ENCODE measurements at places on chromosomes 16 and 17.

DNA sequence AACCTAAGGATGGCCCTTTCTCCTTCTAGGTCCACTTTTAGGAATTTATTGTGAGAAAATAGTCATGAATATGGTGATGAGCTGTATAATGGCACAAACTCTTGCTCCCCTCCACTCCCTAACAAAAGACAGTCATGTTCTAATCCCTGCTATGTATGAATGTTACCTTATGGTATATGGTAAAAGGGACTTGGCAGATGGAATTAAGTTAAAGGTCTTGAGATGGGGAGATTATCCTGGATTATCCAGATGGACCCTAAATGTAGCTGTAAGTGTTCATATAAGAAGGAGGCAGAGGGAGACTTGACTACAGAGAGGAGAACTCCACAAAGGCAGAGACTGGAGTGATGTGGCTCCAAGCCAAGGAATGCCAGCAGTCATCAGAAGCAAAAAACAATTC is 296.1 kb downstream of the SOX9 start:
- DNase-seq = no peak

DNA sequence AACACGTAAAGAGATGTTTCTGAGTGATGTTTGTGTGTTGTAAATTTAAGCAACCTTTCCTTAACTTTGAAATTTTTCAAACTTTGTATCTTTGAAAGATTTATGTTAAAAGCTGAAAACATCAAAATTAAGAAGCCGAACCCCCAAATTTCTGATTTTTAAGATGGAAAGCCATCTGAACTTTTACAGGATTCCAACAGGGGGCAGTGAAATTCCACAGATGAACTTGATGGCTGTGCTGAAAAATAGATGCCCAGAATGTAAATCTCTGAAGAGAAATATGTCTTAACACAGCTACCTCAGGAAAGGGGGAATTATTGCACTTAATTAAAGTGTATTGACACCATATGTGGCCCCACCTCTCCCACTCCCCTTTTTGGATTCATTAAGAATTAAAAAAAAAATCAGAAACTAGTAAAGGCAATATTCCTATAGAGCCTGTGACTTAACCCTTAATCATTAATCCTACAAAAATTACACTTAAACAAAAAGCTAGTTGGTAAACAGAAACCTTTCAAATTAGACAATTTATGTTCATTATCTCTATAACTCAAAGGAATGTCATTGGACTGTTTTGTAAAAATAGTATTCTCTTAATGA is 597.9 kb downstream of the KCNJ2 start:
- peak; percentile 46 for DNase-seq

DNA sequence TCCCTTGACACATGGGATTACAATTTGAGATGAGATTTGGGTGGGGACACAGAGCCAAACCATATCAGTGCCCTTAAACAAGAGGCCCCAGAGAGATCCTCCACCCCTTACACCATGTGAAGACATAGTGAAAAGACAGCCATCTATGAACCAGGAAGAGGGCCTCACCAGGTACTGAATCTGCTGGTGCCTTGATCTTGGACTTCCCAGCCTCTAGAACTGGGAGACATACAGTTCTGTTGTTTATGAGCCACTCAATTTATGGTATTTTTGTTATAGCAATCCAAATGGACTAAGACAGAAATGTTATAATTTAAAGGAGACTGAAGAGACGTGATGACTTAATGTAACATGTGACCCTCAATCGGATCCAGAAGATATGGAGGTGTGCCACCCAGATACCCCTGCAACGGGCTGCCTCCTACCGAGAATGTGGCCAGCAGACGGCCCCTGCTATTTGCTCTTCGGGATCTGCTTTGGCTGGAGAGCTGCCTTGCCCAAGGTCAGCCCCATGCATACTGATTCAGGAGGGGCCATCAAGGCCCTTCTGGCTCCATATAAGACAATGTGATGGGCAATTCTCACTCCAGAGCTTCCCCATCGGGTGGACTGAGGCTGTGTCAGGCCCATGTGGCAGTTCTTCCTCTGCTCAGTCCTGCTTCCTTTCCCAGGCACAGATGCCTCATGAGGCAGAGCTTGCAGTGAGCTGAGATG is 80.6 kb downstream of the NETO2 start:
- DNase-seq = no peak

DNA sequence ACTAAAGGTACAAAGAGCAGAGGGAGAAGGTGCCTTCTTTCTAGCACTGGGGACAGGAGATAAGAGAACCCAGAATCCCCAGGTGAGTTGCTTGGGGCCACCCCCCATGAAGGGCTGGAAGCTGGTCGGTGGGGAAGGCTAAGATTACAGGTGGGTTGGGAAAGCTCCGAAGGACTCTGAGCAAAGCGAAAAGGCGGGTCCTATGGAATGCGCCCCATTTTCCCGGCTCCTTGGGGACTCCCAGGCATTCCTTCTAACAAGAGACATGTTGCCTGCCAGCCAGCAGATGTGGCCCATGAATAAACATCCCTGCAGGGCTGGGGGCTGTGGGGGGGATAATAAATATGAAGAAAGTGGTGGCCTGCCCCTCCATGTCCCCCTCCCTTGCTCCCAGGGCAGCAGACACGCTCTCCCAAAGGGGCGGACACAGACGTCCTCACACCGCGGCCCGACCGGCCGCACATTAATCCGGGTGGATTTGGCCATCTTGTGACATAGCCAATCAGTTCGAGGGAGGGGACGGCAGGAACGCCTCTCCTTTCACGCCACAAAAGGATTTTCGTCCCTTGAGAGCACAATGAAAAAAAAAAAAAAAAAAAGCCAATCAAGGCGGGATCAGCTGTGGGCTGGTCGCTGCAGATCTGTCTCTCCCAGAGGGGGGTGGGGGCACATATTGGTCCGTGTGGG is 98.5 kb downstream of the SOX9 start:
- DNase-seq = no peak

GRCh38 chr16:47905771-47906170 is 250.0 kb downstream of the ABCC12 start:
- DNase-seq = no peak

DNA sequence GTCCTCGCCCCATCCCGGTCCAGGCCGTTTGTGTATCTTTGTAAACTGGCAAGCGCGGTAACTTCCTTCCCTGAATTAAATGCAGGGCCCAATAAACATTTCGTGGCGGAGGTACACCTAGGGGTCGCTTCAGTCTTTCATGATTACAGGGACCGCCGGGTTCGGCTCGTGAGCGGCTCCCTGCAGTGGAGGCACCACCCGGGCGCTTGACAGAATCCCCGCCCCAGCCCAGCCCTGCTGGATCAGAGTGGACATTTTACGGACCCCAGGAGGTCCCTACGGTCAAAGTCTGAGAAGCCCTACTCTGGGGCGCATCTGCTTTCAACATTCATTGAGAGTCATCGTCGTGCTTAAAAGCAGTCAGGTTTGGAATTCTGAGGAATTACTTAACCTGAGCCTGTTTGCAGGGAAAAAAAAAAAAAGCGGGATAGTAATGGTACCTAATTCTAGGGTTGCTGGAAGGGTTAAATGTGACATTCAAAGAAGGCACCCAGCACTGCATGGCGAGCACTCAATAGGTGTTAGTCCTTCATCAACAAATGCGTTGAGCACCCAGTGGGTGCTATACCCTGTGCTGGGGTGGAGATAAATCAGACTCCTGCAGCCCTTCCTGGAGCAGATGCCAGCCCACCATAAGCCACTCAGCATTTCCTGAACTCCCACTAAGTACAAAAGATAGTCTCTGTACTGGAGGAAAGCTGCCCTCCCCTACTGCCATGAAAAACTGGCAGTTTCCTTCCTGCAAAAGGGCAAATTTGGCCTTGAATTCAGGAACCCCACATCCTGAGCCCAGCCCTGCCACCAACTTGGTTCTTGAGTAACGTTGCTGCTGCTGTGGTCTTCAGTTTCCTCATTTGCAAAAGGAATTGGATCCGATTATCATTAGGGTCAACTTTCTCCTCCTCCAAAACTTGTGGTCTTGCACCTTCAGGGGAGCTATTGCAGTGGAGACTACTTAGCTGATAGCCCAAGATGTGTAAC is 658 bp upstream of the DUSP3 start:
- peak; percentile 43 for DNase-seq

- DNase-seq = peak; percentile 91
Observed at GRCh38 chr17:78708510-78708973, 73.5 kb downstream of the CYTH1 start.

DNA sequence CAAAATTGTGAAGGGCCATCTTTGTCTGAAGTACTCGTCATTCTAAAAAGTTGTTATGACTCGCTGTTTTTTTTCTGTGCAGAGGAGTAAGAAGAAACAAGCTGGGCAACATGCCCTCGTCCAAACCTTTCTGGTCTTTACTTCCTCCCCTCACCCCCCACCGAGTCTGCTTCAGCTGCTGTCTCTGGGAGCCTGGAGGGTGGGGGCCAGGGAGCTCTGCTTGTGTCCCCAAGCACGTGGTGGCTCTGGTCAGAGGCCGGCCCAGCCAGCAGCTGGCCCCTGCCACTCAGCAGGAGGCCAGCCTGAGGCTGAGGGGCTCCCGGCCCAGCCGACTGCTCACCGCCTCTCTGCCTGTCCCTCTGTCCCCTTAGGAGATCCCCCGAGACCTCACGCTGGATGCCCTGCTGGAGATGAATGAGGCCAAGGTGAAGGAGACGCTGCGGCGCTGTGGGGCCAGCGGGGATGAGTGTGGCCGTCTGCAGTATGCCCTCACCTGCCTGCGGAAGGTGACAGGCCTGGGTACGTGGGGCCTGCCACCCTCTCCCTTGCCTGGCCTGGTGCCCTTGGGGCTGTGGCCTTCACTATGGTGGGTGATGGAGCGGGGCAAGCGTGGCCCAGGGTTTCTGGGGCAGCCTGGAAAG is 53.7 kb upstream of the LGALS9 start:
- peak; percentile 82 for DNase-seq

- no peak for DNase-seq
Observed at GRCh38 chr17:56099649-56100048, 53.6 kb upstream of the ANKFN1 start.

DNA sequence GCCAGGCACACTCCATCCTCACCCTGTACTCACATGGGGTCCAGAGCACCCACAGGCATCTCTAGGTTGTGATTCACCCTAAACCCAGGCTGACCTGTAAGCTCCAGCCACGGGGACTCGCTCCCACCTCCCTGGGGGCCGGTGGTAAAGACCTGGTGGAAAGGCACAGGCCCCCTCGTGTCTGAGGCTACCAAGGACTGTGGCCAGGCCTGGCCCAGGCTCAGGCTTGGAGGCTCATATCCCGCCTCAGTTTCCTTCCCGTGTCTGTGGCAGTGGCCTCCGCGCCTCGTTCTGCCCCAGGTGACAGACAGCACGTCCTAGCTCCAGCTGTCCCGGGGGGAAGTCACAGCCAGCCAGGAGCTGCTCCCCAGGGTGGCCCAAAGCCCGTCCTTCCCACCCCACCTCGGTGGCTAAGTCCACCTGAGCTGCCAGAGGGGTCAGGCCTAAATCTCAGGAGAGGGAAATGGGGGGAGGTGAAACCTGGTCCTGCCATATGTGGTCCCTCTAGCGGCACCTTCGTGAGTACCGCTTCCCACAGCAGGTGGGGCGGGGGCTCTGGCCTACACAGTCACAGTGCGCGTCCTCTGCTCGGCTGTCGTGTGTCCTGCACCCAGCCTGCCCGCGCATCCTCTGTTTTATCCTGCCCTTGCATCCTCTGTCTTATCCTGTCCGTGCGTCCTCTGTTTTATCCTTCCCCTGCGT is 12.6 kb downstream of the CDH15 start:
- no peak for DNase-seq

GRCh38 chr16:15498427-15499175 is 64.2 kb downstream of the BMERB1 start:
- DNase-seq = no peak

- DNase-seq = peak; percentile 87
Observed at GRCh38 chr17:81142301-81143199, 22.8 kb upstream of the PVALEF start.

DNA sequence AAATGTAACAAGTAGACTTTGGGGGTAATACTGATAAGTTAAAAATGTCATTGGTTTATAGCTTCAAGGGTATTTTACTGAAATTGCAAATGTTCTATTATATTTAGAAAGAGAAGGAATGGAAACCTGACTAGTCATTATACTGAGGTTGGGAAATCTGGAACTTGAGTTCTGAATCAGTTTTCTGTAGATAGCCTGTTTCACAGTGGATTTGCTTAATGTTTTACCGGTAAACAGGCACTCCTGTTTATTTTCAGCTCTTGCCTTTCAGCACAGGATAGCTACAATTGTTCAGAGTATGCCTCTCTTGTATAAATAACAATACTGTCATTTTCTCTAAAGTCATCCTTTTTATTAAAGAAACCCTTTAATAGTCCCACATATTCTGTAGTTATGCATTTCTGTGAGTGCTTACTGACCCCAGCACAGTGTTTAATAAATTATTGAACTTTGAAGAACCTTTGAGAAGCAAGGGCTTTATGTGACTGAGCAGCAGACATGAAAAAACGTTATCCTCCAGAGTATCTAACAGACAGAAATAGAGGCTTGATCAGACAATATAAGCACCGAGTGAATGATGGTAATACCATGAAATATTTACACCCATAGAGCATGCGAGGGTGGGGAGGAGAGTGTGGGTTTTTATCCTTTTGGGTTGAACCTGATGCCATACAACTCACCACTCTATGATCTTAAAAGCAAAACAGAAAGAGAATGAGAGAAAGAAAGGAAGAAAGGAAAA is 58.2 kb downstream of the FTO start:
- DNase-seq = no peak

- peak; percentile 76 for DNase-seq
Observed at GRCh38 chr17:42843358-42843934, 934 bp upstream of the AOC2 start.

GRCh38 chr16:17358846-17359245 is 111.9 kb downstream of the XYLT1 start:
- DNase-seq = peak; percentile 66

DNA sequence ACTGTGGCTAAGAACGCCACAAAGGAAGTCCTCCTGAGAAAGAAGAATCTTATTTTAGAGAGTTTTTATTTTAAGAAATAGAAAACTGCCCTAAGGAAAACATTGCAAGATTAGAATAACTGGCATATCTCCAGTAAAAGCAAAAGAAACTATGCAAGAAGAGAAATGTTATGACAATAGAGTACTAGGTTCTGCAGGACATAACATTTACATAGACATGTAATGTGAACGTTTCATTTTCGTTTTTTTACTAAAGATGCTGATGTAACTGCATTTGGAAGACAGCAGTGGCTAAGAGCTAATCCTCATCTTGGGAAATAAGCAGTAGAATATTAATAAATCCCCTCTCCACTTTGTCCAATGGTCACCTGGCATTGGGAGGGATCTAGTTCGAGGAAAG is 7.8 kb upstream of the ASGR2 start:
- DNase-seq = no peak

- peak; percentile 64 for DNase-seq
Observed at GRCh38 chr17:10033959-10034358, 128.9 kb upstream of the RCVRN start.

GRCh38 chr16:59701963-59702930 is 968.1 kb upstream of the GOT2 start:
- no peak for DNase-seq
